ENCODE measurements at places on chromosomes 5 and 9. TPM values are rescaled to one million over a fixed set of nuclear protein-coding genes. Genes with fewer than 3 reads are reported as not detected.

DNA sequence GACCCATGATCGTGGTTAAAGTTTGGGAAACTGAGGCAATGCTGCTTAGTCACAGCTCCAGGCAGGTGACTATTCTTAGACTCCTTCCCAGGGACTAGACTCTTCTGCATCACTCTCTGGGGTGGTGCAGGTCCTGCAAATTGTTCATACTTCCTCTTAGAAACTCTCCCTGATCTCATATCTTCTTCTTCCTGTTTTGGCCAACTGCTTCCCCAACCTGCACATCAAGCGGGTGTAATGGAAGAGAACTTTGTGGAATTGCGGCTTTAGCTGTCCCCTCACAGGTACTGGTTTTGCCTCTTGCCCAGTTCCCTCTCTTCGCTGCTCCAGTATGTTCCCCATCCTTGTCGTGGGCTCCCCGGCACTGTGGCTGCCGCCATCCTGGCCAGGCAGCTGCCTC, 111.5 kb upstream of the CTSL start:
- DNase-seq = no peak

The FBP1 gene
- 1.5 TPM for polyA plus RNA-seq

DNA sequence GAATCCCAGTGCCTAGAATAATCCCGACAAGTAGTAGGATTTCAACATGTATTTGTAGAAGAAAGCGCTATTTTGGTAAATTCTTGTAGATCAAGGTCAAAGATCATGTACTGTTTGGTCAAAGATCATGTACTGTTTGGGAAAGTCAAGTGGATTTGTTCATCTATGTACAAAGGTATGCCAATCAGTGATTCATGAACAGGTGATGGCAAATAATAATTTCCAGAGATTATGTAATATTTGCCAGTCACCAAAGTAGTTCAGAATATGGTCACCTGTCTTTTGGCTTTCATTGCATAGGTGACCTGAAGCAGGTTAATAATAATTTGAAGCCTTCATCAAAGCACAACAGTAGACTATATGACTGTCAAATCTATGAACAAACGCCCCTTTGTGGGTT, 398.2 kb downstream of the EFNA5 start:
- DNase-seq = no peak

DNA sequence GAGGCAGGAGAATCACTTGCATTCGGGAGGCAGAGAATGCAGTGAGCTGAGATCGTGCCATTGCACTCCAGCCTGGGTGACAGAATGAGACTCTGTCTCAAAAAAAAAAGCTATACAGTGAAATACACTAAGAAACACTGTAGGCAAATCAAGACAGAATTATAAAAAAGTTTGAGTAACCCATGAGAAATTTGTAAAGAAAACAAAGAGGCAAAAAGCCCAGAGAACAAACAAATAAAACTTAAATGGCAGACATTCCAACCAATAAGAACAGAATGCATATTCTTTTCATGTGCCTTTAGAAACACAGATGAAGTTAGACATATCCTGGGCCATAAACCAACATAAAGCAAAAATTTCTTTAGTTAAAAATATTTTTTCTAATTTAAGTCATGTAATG, 30.6 kb downstream of the ZNF169 start:
- no peak for DNase-seq

The PPP3R2 gene
- not detected for polyA plus RNA-seq

The TLE1 gene
- polyA plus RNA-seq = 71.7 TPM

The FYB1 gene
- 2.0 TPM for polyA plus RNA-seq

DNA sequence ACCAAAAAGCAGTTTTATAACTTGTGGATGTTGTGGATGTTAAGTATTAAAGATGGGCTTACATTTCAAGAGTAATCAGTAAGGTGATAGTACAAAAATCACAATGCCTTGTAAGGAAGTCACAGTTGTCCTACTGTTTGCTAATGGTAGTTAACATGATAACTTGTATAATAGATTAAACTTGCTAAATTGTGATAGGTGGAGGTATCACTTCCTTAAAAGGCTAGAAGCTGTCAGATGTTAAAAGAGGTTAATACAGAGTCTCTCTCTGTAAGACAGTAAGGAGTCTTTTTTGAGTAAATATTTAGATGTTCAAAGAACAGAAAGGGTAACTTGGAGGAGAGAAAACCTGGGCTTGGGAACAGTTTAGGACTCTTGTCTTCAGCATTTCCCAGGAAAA, 14.2 kb upstream of the MACIR start:
- no peak for DNase-seq

DNA sequence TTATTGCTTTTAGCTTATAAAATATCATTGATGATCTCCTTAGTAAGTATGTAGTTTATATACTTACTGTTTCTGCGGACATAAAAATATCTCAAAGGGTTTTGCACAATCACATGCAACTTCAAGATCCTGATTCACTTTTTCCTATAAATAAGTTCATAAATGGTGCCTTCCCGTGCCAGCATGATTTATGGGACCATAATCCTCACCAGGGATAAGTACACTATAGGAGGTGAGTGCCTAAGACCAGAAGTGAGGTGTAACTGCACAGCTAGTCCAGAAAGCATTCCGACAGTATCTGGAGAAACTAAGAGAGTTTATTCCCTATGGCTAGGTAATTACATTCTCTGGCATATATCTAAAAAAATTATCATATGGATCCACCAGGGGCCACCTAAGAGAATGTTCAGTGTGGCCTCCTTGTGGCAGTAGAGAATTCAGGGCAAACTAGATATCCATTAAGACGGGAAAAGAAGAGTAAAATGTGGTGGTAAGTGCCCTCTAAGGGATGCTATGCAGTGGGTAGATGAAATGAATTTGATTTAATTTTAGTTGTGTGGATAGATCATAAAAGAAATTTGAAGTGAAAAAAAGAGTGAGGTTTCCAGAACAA, 402.5 kb upstream of the SLC24A2 start:
- DNase-seq = no peak

DNA sequence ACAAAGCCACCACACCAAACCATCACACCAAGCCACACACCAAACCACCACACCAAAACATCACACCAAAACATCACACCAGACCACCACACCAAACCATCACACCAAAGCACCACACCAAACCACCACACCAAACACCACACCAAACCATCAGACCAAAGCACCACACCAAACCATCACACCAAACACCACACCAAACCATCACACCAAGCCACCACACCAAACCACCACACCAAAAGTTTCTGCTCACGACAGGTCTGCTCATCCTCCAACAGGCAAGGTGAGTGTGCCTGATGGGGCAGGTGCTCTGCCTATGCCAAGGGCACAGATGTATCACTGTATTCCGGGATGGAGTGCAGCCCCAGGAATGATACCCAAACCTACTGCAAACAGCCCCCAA, 87.9 kb upstream of the FSTL4 start:
- no peak for DNase-seq

DNA sequence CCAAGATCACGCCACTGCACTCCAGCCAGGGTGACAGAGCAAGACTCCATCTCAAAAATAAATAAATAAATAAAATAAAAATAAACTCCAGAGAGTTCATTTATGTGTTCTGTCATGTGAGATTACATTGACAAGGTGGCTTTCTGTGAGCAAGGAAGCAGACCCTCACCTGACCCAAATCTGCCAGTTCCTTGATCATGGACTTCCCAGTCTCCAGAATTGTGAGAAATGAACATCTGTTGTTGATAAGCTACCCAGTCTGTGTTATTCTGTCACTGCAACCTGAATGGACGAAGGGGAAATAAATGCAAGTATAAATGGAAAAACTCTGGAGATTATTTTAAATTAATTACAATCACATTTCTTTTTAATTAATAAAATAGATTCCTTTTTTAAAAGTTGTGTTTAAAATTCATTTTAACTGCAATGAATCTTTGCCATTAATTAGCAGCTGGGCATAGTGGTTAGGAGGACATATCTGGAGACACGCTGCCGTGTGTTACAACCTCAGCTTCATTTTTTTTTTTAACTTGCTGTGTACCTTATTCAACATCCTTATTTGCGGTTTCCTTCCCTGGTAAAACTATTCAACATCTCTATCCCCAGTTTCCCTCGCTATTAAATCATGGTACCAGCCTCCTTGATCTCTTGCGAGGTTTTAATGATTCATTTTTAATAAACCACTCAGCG, 376.4 kb downstream of the CHSY3 start:
- DNase-seq = no peak

DNA sequence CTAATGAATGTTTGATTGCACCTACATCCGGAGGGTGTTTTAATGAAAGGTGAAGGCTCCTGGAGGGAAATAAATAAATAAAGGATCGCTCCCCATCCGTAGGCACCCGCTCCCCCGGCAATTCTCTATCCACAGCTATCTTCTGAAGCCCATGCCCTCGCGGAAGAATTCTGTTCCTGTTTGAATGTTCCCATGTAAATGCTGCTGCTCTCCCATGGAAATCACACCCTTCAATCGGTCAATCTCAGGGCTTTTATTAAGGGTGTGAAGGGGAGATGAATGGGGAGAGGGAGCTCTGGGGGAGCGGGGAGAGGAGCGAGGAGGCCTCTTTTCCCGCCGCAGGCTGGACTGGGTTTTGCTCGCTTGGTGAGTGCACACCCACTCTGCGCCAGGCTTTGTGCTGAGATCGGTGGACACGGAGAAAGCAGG, 21.1 kb upstream of the ARAP3 start:
- no peak for DNase-seq

GRCh38 chr5:173765029-173765644, 123.0 kb upstream of the CPEB4 start:
- DNase-seq = no peak

The ITK gene
- 0.27 TPM for polyA plus RNA-seq

- DNase-seq = no peak
Measured at GRCh38 chr9:89427621-89428221, 70.2 kb downstream of the SEMA4D start.

The TMEM174 gene
- polyA plus RNA-seq = not detected

- DNase-seq = no peak
Measured at GRCh38 chr9:32502464-32502863, 23.5 kb downstream of the RIGI start.

DNA sequence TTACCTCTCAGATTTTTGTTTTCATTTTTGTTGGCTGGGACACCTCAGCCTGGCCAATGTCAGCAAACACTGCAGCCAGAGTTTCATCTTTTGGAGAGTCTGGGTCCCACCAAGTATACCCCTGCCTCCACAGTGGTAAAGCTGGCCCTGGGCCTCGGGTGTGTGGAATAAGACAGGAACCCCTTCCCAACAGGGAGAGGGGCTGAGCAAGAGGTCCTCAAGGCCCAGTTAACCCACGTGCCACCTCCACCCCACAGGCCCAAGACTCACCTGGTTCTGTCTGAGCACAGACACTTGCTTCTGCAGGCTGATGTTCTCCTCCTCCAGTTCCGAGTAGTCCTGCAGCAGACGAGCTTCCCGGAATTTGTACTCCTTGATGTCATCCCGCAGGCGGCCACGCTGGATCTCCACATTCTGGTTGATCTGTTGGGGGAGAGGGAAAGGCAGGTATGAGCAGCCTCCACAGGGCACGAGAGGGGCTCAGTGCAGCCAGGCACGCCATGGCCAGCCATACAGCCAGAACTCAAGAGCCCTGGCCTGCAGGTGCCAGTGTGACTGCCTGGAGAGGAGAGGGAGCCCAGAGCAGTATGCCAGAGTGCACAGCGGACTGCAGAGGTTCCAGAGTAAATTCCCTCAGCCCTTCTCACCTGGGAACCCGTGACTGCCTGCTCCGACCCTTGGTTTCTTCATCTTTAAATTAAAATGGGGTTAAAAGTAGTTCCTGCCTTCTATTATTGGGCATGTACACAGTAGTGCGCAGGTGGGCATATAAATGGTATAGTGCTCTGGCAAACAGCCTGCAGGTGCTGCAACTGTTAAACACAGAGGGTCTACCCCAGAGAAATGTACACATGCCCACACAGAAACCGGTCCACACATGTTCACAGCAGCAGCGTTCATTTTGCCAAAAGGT, 42.0 kb downstream of the BICD2 start:
- no peak for DNase-seq

- DNase-seq = no peak
Measured at GRCh38 chr9:130305381-130305780, 39.8 kb downstream of the HMCN2 start.
